ENCODE measurements at places on chromosomes 3 and 15.

- DNase-seq = no peak
Measured at GRCh38 chr3:113783463-113783862, 36.6 kb downstream of the ATP6V1A start.

DNA sequence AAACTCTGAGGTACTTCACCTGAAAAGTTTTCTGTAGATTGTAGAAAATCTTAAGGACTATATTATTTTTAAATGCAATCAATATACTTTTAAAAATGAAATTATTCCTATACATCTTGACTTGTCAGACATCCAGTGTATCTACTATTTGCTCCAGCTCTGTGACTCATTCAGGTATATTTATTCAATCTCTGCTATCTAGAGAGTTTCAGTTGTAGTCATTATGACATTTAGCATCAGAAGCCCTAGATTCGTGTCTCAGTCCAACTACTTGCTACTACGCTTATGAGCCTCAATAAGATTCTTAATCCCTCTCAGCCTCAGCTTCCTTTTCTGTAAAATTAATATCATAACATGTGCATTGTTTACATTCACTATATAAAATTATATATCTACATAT is 22.3 kb upstream of the EIF1B start:
- DNase-seq = no peak

GRCh38 chr3:82355228-82355627 is 593.8 kb upstream of the GBE1 start:
- DNase-seq = no peak

DNA sequence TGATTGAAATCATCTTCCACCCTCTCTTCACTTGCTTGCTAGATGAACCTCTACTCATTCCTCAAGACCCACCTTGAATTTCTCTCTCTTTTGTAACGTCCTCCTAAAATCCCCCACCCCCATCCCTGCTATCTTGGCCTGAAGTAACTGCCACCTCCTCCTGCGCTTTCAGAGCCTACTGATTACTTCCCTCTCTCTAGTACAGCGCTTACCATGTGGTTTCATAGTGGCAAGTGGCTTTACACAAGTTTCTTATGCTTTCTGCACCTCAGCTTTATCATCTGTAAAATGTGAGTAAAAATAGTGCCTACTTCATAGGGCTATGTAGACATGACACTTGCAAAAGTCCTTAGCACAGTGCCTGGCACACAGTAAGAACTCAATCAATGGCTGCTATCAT is 28.7 kb upstream of the DAZL start:
- no peak for DNase-seq

GRCh38 chr15:67003586-67003985 is 61.8 kb upstream of the SMAD3 start:
- DNase-seq = no peak

- no peak for DNase-seq
Measured at GRCh38 chr15:98666441-98666840, 18.1 kb downstream of the IGF1R start.

GRCh38 chr15:93312891-93313486 is 224.0 kb upstream of the RGMA start:
- DNase-seq = no peak

GRCh38 chr15:76253691-76254473 is 57.4 kb downstream of the ETFA start:
- no peak for DNase-seq

DNA sequence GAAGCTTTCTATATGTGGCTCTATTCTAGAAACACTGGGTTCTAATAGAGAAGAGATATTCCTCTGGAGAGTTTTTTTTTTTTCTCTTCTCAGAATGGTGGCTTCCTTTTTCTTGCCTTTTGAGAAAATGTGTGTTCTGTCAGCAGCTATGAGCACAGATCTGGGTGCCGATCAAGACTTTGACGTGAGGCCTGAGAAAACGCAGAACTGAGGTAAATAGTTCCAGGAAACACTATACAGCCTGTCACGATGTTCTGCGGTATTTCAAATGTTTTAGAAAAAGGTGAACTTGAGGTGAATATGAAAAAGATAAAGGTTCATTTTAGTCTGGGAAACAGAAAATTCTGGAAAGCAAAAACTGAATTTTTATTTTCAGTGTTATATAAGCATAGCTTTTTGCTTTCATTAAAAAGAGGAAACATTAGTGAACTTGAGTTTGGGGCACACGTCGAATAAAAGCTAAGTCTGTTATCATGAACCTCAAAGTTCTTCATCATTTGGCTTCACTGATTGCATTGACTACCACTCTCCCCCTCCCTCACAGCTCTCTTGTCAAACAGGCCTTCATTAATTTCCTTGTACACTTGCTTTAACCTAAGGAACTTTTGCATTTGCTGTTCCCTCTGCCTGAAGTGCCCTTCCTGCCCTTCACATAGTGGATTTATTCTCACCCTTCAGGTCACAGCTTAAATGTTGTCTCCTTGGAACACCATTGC is 265.1 kb downstream of the NFKBIZ start:
- DNase-seq = no peak

DNA sequence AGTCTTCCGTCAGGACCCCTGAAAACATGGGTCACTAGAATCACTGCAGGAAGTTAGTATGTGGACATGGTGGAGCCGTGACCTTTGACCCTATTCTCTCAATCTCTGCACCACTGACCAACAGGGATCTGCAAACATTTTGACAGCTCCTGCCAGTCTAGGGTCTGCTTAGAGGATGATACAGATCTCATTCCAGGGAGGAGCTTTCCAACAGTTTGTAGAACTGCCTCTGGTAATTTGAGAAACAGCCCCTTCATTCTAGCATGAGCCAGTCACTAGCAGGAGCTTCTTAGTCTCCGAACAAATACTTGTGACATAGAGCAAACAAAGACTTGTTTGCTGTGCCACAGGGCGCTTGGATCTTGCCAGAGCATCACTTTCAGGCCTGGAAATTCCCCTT is 270.3 kb upstream of the CFAP20DC start:
- DNase-seq = no peak

- no peak for DNase-seq
Measured at GRCh38 chr3:129015388-129016105, 14.4 kb downstream of the EFCC1 start.

GRCh38 chr3:9552252-9552999 is 1.2 kb downstream of the LHFPL4 start:
- peak; percentile 46 for DNase-seq

DNA sequence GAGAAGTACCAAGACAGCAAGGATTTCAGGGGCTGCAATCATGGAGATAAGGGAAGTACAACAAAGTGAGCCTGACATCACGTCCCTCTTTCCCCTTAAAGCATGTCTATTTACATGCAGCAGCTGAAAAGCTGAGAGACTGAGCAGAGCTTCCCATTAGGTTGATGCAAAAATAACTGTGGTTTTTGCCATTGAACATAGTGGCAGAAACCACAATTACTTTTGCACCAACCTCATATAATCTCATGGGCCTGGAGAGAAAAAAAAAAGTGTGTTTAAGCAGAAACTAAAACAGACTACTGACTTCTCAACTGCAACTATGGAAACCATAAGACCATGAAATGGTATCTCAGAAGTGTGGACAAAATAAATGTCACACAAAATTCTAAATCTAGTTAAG is 48.3 kb downstream of the CCDC12 start:
- DNase-seq = no peak

GRCh38 chr15:29050870-29051269 is 165.1 kb downstream of the APBA2 start:
- no peak for DNase-seq

DNA sequence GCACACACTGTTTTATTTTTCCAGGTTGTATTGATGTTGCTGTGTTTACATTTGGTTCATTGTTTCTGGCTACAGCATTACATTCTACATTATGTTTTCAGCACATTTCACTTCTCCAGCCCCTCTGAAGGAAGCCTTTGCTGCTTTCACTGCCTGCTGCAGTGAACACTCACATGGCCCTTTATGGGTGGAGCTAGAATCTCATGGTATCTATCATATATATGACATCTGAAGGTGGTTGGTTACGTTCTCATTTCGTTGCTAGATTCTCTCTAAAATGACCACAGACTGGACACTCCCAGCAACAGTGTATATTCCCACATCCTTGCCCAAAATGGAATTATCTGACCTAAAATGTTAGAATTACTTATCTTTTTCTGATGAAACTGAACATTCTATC is 35.2 kb upstream of the CTDSPL start:
- DNase-seq = no peak

DNA sequence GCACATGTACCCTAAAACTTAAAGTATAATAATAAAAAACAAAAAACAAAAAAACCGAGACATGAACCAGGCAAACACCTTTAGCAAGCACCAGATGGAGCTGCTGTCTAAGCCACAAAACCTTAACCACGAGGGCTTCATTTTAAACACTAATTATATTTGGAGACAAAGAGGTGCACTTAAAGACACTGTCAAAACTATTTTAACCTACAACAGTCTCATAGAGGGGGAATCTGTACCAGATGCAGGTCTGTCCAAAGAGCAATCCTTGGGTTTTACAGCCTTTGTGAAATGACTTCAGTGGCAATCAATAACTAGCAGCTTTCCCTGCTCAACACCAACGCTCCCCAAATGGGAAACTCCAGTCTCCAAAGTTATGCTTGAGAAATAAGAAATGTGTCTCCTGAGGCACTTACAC is 115.7 kb upstream of the TSPAN3 start:
- DNase-seq = no peak

GRCh38 chr3:171829841-171830517 is 13.2 kb upstream of the TMEM212 start:
- DNase-seq = no peak

DNA sequence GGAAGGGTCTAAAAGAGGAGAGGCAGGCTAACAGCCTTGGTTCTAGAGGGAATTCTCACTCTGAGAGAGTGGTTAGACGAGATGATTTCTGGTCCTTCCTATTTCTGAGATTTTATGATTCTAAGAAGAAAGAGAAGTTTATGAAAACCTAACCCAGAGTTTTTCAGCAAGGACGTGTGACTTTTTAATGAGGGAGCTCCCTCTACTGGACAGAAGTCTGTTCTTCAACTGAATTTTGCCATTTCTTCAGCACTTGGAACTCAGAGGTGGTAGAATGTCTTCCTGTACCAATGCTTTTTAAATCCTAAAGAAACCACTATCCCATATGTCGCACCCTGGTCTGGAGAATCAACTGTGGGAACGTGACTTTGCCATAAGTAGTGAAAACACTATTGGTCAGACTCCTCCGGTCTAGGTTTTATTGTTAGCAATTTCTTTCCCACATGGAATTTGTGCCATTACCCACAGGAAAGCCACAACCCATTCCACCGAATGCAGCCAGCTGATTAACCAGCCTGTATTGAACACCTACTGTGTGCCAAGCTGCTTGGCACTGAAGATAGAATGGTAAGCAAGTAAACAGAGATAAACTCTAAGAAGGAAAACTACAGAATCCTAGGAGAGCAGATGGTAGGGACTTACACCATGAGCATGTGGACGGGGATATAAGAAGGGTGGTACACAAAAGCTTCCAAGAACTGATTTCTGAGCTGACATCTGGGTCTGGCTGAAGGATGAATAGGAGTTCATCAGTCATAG is 199.5 kb upstream of the LMCD1 start:
- DNase-seq = no peak

DNA sequence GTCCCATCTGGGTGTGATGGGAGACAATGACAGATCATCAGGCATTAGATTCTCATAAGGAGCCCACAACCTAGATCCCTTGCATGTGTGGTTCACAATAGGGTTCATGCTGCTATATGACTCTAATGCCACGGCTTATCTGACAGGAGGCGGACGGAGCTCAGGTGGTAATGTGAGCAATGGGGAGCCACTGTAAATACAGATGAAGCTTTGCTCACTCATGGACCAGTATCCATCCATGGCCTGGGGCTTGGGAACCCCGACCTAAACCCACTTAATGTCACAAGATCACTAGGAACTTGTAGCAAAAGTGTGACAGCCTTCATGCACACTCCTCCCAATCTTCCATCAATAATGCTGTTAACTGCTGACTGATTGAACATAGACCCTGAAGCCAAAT is 2.0 kb upstream of the FAM219B start:
- DNase-seq = no peak

DNA sequence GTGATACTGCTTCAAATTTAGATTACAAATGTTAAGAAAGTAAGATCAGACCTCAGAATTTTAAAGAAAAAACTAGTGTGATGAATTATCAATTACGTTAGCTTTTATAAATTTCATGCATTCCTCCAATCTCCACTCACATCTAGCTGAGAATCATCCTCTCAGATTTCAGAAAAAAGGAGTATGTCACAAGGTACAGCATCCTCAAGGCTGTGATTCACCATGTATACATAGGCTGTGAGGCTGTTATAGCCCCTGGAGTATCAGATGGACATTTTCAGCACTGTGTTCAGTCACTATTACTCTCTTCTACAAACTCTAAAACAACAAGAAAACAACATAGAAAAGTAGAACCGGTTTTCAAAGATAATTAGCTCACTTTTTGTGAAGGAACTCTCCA is 214.4 kb downstream of the PCCB start:
- no peak for DNase-seq

GRCh38 chr15:58738046-58738707 is 11.3 kb downstream of the ADAM10 start:
- DNase-seq = no peak

DNA sequence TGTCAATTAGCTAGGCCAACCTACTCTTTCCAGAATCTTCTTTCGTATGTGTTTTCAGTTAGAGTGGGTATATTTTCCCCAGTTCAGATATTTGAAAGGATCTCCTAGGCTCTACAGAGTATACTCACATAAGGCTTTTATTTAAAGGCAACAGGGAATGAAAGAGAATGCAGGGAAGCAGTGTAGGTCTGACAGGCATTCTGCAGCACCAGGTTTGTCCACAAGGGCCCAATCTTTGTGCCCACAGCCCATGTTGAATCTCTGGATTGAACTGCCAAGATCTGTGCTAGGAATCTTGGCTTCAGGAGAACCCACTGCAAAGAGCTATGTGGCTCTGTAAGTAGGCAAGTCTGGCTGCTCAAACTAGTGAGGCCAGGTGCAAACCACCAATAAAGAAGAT is 24.2 kb upstream of the GALNT15 start:
- no peak for DNase-seq

GRCh38 chr3:113677737-113678136 is 18.7 kb downstream of the USF3 start:
- no peak for DNase-seq

- no peak for DNase-seq
Measured at GRCh38 chr3:124627501-124627908, 102.7 kb upstream of the UMPS start.

DNA sequence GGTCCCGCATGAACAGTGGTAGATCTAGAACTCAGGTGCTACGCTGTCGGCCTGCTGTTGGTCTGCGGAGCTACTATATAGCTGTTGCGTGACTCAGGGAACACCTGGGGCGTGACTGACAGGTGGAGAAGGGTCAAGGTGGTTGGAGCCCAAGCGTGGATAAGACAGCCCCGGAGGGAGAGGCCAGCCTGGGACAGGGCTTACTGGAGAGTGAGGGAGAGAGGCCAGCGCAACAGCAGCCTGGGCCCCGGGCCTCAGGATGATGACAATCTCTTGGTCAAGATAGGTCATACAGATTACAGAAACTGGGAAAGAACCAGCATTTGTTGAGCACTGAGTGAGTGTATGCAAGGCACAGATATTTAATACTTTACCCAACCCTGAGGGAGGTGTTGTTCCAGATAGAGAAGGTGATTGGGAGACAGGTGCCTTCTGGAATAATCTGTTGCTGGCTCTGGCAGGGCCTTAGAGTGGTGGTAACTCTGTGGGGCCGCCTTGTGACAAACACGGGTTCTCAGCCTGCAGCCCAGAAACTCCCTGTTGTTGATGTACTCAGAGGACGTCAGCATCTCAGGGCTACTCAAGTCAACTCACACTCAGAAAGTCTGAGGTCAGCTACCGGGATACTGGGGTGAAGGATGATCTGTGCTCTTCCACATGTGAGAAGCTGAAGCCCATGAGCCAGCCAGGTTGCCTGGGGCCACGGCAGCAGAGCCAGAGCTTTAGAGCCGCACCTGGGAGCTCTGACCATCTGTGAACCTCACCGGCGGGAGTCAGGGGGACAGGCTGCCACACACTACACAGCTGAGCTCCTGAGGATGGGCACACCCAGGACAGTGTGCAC is 265.4 kb upstream of the HES1 start:
- no peak for DNase-seq
